ENCODE measurements at places on chromosomes 1 and 21.

GRCh38 chr1:100606438-100606837 lies 68.5 kb downstream of the GPR88 start:
- peak; percentile 17 for DNase-seq

GRCh38 chr1:116737020-116737854 lies 17.0 kb upstream of the CD2 start:
- peak; percentile 83 for DNase-seq

GRCh38 chr21:45574691-45575090 lies 32.5 kb upstream of the SLC19A1 start:
- peak; percentile 34 for DNase-seq

- no peak for DNase-seq
Observed at GRCh38 chr1:115475901-115476300, 137.9 kb upstream of the NGF start.

- no peak for DNase-seq
Observed at GRCh38 chr1:36766481-36766880, 267.8 kb downstream of the GRIK3 start.
